Astrocyte of the cerebellum (primary cell): ENCODE measurements at places on chromosomes 7 and 10.

DNA sequence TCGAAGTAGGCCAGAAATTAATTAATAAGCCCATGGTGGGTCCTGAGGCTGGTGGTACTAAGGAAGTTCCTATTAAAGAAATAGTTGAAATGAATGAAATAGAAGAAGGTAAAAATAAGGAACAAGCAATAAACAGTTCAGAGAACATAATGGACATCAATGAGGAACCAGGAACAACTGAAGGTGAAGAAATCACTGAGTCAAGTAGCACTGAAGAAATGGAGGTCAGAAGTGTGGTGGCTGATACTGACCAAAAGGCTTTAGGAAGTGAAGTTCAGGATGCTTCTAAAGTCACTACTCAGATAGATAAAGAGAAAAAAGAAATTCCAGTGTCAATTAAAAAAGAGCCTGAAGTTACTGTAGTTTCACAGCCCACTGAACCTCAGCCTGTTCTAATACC is 36.0 kb downstream of the SLK start:
- no peak for DNase-seq

DNA sequence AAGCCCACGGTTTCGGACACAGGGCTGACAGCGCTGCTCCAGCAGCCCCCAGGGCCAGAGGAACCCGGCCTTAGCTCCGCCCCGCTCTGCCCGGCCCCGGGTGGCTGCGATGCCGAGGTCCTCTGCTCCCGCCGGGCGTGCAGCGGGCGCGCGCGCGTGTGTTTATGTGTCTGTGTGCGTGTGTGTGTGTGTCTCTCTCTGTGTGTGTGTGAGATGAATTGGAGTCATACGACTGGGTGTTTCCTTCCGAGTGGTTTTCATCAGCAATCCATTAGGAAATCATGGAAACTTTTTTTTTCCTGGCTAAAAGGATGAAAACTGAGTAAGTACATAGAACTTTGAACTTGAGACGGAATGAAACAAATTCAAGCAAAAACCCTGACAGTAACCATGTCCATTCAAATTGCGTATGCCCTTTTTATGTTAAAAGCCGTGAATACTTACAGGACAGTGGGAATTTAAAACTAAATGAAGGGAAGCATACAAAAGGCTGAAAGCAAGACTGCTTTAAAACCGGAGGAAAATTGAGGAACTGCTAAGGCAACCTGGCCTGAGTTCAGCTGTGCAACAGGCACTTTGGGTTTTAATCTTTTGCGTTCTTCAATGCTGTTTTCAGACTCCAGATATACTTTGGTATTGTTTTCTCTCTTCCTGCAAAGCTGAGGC is at the start of gene CPED1:
Gene CPED1, plus strand, starts transcription at position 121 of the 666 bp plus-strand sequence. CDS start 911 bp downstream, outside the sequence.
- DNase-seq, result no peak

DNA sequence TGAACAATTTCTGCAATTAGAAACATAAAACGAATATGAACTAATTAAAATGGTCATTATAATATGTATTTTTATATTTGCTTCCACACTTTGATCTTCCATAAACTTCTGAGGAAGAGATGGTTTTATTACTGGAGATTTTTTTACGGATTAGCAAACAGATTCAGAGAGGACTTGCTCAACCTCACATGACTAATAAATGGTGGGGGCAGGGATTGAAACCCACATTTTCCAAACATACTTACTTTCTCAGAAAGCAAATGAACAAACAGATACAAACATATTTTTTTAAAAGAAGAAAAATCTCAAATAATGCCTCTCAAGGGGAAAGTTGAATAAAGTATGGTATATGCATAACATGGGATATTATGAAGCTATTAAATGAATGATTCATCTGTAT is 18.3 kb downstream of the ANKMY2 start:
- DNase-seq, result no peak

DNA sequence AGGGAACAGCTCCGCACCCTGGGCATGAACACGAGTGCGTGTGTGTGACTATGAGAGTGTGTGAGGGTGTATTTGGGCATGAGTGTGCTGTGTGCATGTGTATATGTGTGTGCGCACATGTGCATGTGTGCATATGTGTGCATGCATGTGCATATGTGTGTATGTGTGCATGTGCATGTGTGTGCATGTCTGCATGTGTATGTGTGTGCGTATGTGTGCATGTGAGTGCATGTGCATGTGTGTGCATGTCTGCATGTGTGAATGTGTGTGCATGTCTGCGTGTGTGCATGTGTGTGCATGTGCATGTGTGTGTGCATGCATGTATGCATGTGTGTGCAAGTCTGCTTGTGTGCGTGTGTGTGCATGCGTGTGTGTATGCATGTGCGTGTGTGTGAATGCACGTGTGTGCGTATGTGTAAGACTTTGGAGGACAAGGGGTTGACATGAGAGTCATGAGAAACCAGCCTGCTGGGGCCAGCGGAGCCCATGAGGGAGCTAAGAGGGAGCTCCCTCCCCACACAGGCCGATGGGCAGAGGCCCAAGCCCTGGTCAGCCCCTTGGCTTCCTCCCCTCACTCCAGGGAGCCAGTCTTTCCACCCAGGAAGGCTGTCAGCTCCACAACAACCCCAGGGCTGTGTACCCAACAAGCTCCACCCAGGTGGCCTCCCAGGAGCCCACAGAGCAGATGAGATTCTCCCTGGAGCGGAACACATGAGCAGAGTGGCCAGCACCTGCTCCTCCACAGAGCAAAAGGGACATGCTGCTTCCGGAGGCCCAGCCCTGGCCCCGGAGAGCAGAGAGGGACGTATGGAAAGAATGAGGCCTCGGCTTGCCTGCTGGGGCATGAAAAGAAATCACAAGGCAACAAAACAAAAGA is 142.5 kb upstream of the PPP2R2D start:
- DNase-seq, result no peak

GRCh38 chr7:143315776-143316175 is at the start of gene CLCN1:
Gene CLCN1 (plus strand): TSS chr7:143316111. CDS start chr7:143316213, 102 bp downstream.
- DNase-seq, result no peak

- peak; percentile 29 for DNase-seq
Observed at GRCh38 chr7:155252444-155252887, 45.2 kb upstream of the INSIG1 start.

DNA sequence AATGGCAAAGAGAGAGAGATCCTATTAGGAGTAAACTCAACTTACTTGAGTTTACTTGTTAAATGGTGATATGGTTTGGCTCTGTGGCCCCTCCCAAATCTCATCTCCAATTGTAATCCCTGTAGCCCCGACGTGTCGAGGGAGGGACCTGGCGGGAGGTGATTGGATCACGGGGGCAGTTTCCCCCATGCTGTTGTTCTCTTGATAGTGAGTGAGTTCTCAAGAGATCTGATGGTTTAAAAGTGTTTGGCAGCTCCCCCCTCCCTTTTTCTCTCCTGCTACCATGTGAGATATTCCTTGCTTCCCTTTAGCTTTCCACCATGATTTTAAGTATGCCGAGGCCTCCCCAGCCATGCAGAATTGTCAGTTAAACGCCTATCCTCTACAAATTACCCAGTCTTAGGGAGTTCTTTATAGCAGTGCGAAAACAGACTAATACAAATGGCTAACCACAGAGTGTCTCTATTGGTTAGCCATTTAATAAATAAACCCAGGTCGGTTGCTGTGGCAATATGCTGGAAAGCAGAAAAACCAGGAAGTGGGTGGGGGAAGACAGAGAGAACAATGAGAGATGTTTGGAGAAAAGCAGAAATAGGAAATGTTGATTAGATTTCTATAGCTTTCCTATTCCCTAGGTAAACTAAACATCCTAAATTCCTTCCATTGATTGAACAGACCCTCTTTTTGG is 3.0 kb upstream of the STMP1 start:
- DNase-seq, result no peak

- no peak for DNase-seq
Observed at GRCh38 chr10:130714742-130715467, 578.7 kb downstream of the GLRX3 start.

- DNase-seq, result no peak
Observed at GRCh38 chr10:17576768-17577167, 40.4 kb downstream of the HACD1 start.

DNA sequence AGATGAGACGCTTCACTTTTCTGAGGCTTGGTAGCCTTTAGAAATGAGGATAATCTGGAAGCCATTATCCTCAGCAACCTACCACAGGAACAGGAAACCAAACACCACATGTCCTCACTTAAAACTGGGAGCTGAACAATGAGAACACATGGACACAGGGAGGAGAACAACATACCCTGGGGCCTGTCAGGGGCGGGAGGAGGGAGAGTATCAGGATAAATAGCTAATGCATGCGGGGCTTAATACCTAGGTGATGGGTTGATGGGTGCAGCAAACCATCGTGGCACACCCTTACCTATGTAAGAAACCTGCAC is 48.9 kb downstream of the LRGUK start:
- no peak for DNase-seq

DNA sequence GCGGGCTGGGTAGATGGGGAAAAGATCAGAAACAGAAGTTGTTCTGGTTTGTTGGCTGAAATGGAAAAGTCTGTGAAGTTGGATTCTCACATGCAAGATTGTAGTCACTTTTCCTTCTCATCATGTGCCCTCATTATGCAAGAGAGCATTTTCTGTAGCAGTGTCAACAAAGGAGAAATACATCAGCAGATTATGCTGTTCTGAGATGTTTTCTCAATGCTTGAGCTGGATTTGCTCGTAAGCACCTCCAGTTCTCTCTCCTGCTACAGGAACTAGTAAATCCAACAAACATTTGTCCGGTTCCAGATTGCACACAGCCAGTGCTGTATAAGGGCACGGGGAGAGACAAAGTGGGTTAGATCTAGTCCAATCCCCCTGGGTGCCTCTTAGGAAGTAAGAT is 90.0 kb downstream of the GATA3 start:
- DNase-seq, result no peak

DNA sequence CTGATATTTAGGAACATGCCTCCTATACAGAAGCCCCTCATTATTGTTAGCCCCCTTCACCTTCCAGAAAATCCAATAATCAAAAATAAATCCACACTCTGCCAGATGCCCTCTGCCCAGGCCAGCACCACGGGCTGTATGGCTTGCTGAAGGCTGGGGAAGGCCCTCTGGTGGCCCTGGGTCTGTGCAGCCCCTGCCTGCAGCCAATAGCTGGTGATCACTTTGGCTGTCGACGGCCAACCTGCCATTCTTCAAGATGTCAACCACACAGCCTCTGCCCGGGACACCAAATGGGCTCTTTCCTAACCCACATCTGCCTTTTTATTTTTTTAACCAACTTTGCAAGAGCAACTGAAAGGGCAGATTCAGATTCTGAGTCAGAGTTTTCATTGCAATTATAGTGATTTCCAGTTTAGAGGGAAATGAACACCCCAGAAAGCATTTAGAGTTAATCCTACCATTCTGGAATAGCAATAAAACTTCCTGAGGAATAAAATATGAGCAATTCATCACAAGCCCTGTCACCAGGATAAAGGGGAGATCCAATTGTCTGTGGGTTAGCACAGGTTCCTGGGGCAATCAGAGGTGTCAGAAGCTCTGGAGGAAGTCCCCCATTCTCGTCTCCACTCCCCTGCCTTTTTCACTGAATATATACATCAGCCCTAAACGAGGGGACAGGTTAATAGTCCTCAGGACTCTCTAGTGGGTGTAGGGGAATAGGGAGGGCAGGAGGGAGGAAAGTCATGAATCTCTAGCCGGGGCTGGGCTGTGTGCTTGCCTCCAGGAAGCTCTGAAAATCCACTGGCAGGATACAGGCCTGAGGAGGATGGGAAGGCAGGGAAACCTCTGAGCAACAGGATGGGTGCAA is 211.3 kb downstream of the GRID1 start:
- DNase-seq, result no peak

DNA sequence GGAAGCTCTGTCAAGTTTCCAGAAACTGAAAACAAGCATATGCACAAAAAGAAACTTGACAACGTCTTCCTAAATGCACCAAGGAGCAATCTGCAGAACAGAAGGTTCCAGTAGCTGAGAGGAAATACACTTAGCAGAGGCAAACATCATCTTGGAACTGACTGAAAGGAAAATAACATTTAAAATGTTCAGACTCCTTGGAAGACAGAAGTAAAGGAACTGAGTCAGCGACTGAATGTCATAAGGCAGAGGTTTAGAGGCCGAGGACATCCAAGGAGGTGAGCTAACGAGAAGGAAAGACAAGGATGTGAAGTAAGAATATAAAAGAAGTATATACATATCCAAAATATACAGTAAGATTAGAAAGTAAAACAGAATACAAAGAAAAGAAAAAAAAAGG is 24.1 kb downstream of the SEMA3D start:
- no peak for DNase-seq

- DNase-seq, result peak; percentile 46
Observed at GRCh38 chr10:32680803-32681557, 235.0 kb downstream of the CCDC7 start.

DNA sequence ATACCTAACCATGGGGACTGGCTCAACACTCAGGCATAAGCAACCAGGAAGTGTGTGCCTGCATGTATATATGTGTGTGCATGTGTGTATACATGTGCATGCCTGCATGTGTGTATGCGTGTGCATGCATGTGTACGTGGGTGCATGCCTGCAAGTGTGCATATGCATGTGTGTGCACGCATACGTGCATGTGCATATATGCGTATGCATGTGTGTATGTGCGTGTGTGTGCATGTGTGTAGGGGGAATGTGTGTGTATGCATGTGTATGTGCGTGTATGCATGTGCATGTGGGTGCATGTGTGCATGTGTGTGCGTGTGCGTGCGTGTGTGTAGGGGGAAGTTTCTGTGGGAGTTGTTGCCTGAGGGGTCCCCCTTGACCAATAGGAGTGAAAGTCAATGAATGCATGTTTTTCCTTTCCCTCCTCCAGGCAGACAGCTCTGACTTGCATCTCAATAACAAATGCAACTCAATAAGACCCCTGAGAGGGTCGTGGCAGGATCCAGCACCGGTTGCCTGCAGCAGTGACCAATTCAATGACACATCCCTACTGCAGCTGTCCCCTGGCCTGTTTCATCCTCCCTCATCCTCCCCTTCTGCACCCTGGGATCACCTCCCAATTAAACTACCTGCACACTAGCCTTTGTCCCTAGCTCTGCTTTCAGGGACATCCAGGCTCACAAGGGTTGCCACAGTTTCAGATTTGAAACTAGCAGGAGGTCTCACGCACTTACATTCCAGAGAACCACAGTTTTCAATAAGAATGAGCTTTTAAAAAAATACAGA is 27.0 kb upstream of the FZD8 start:
- DNase-seq, result no peak

GRCh38 chr7:74579800-74580685 is 77.5 kb upstream of the GTF2I start:
- DNase-seq, result no peak

- DNase-seq, result no peak
Observed at GRCh38 chr7:133529861-133530260, 277.0 kb downstream of the EXOC4 start.

- DNase-seq, result no peak
Observed at GRCh38 chr7:43201912-43202311, 89.5 kb downstream of the HECW1 start.

GRCh38 chr10:89829887-89830269 is 128.5 kb downstream of the KIF20B start:
- DNase-seq, result no peak

GRCh38 chr7:7486362-7486761 is 49.3 kb downstream of the COL28A1 start:
- DNase-seq, result no peak

- DNase-seq, result no peak
Observed at GRCh38 chr7:91570560-91570959, 306.3 kb downstream of the FZD1 start.
